ENCODE measurements at places on chromosomes 4 and X.

DNA sequence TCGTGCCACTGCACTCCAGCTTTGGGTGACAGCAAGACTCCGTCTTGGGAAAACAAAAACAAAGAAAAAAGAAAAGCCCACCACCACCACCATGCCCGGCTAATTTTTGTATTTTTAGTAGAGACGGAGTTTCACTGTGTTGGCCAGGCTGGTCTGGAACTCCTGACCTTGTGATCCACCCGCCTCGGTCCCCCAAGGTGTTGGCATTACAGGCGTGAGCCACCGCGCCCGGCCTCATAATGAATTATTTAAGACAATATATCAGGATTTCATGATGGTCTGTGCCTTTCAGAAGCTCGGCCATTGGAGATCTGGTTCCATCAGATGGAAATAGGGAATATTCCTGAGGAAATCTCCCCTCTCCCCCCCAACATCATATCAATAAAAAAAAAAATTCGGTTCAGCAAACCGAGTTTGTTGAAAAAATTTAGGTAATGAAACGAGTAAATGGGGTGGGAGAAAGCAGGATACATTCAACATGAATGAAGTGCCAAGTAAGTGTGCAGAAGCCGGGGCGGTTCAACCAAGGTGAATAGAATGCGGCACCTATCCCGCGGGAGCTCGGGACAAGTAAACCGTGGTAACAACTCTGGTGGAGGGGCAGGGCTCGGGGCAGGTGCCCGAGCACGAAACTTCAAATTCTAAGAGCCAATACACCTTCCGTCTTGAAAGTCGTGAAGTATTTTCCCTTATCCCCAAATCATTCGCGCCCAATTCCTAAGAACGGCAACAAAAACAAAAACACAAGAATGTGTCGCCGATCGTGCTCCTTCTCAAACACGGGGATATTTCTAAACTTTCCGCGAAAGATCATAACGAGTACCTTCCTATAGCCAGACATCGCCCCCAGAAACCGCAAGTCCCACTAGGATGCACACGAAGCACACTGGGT lies 773 bp upstream of the TXLNG start:
- DNase-seq = no peak

GRCh38 chrX:120000490-120001246 lies 57.1 kb upstream of the NKAP start:
- DNase-seq = no peak

DNA sequence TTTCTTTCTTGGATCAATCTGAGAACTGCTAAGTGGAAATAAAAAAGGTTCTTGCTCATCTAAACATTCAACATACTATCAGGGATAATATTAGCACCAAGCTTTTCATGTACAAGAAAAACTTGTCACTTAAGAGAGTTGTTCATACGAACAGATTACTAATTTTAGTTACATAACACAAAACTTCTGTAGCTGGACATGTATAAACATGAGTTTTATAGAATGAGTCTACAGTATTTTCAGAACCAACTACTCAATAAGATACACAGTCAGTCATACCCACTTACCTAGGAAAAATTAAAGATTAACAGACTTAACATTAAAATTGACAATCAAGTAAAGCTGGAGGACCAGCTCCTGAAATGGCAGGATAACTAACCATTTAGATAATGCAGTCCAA lies 540.1 kb upstream of the FAM241A start:
- DNase-seq = no peak

DNA sequence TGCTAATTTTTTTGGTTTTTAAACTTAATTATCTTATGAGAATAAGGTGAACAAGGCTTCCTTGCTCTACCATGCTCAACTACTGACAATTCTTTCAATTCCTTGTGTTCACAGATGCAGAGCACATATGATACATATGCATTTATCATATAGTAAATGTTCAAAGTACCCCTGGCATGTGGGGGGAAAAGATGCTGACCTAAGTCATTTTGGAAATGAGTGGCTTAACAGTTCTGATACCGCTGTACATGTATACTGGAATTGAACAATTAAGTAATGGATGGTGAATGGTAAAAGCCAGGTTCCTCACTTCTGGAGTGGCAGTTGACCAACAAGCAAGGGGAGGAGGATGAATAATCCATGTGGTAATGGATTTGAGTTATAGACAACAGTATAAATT lies 149.6 kb downstream of the NAF1 start:
- no peak for DNase-seq

DNA sequence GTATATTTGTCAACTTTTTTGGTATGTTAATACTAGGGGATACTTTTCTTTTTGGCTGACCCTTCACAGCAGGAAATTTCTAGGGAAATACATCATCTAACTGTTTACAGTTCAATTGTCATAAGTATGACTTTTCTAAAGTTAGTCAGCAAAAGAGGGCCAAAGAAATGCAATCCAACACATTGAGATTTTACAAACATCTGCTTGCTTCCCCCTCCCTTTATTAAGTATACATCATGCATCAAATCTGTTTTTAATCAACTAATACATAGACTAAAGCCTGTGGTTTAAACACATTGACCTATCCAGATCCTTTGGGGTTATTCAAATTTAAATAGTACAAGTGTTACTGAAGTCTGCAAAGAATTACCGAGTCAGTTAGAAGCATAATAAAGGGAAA lies 93.9 kb downstream of the MID1 start:
- no peak for DNase-seq

DNA sequence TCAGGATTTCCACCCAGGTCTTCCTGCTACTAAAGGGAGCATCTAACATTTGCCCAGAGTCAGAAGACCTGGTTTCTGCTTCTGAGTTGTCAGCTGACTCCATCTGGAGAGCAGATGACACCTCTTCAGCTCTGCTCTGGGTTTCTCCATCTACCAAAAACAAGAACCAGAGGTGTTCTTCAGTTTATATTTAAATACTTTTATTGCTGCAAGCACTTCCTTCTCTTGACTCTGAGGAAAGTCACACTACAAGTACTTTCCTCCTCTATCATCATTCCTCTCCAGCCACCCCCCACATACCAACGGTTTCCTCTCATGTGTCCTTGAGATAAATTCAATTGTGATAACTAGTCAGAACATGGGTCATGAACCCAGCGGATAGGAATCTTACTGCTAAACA lies 88.4 kb downstream of the PPP3CA start:
- no peak for DNase-seq

- no peak for DNase-seq
Observed at GRCh38 chr4:118879409-118879808, 9.2 kb upstream of the SYNPO2 start.

DNA sequence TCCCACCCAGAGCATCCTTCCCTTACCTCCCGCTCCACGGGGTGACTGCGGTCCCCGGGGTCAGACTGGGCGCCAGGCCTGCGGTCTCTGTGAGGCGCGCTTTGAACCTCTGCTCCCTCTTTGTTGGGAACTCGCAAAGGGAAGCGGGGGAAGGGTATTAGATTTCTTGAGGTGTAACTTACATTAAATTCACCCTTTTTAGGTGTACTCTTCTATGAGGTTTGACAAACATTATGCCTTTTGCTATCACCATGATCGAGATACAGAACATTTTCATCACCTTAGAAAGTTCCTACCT lies 569 bp downstream of the DCK start:
- DNase-seq = no peak

DNA sequence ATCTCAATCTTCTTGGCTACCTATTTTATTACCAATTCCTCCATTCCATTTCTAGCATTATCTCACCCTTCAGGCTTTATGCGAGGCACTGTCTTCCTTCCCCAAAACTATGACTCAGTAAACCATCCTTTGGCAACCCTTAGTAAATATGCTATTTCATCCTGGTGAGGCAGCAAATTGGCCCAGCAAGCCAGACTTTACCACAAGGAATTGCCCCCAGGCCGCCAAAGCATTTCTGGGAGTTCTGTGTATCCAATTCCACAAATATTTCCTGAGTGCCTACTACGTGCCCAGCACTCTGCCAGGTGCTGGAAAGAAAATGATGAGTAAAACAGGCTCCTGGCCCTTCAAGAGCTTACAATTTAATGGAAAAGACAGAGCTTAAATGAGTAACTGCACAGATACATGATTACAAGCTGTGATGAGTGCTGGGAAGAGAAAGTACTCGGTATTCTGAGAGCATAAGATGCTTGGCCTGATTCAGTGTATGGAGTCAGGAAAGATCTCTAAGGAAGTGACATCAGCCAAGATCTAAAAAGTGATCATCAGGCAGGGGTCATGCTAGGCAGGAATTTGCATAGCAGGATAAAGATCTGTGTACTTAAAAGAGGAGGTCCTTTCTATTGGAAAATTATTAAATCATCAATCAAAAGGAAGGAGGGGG lies 193.8 kb downstream of the ADAMTS3 start:
- DNase-seq = no peak

DNA sequence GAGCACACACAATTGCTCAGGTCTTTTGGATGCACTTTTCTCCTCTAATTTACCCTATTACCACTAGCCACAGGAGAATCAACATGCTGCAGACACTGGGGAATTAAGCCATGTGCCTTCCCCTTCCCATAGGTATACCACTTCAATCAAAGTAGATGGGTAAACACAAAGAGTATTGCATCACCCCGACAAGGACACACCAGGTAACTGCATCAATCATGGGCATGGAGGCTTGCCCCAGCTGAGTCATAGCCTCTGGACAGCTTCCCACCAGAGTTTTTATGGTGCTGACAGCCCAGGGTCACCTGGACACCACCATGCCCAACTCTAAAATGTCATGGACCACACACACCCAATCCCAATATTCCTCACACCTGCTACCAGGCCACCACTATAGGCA lies 197.2 kb upstream of the AR start:
- DNase-seq = no peak

DNA sequence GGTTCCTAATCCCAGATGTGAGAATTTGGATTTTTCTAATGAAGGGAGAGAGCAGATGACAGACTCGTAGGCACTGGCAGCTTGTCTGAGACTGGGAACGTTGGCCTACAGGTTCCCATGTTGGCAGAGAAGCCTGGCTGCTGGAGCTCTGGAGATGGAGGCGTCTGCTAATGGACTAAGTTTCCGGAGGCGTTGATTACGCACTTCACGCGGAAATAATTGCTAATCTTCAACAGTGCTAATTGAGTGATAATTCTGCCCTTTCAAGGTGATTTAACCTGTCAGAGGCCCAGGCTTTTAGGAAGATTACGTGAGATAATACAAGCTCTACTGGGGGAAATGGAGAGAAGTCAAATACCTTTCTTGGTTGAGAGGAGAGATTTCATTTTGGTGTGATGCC lies 77.4 kb downstream of the PSAPL1 start:
- no peak for DNase-seq

DNA sequence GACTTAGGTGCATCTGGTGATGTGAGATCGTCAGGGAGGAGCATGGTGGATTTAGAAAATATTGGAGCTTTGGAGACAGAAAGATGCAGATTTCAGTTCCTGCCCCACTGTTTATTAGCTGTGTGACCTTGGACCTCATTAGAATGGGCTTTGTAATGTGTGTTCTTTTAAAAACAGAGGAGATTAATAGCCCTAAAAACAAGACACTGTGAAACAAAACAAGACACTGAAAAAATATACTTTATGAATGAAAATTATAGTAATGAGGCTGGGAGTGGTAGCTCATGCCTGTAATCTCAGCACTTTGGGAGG lies 79.5 kb downstream of the EVC start:
- DNase-seq = no peak

- DNase-seq = no peak
Observed at GRCh38 chr4:61473306-61473705, 273.2 kb downstream of the ADGRL3 start.

DNA sequence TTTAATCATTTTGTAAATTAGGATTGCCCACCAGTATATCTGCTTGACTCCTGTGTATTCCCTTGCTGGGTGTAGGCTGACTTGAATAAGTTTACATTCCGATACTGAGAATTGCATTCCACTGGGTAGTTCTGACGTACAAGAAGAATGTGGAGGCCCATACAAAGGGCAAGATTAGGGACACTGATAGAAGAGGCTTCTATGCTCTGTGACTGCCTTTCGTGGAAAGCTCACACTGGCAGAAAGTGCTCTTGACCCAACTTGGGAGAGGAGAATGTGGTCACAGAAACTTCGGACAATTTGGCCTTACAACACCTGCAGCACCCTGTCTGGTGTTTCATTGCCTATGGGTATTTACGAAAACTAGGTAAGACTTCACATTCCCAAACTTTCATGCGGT lies 126.3 kb downstream of the RAPGEF2 start:
- peak; percentile 70 for DNase-seq

DNA sequence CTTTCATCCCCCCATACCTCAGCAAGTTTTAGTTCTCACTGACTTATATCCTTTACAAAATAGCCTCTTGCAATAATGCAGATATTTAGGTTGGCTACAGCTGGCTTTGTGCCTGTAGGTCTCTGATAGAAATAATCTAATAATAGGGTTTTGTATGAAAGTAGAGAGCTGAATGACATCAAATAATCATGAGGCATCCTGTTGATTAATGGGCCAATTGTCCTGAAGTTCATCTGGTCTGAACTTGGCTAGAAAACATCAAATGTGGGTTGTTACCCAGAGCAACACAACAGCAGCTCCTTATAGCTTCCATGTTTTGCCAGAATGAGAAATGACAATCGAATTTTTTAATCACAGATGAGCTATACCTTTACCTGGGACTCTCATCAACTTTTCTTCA lies 19.2 kb upstream of the LHFPL1 start:
- DNase-seq = no peak

GRCh38 chrX:121456315-121456714 lies 408.9 kb downstream of the GLUD2 start:
- DNase-seq = no peak

GRCh38 chr4:101200561-101200960 lies 146.8 kb downstream of the PPP3CA start:
- DNase-seq = no peak

DNA sequence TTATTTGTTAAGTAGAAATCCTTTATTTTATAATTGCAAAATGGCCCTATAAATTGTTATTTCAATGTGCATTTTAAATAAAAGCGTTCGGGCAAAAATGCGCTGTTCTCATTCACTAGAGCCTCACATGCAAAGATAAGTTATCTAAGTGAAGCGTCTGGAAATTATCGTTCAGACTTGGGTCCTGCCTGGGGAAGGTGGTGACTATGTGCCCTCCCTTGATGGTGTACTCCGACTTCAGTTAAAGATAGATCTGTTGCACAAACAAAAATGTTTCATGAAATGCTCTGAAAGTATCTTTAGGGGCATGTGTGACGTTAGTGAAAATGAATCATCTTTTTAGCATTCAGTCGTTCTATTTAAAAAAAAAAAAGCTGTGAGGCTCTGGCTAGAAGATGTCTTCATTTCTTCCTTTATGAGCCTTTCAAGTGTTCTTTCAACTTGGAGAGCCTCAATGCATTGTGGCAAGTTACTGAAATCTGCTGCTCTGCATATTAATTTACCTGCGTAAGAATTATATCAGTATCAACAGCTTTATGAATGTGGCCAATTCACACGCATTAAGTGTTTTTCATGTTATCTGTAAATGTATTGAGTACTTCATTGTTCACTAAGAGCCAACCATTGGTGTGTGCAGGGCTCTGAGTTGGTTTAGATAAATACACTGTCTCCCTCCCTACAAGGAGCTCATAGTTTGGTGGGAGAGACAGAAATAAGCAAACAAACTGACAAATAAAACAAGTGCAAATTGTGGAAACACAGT lies 83.0 kb downstream of the AFF1 start:
- DNase-seq = no peak

GRCh38 chrX:31099536-31100090 lies 27.8 kb upstream of the FTHL17 start:
- no peak for DNase-seq
